Effector CD4-positive, alpha-beta T cell (primary cell): ENCODE measurements at places on chromosomes 11 and 22.

GRCh38 chr22:43411869-43412807 is at the start of gene MPPED1:
TSS of gene MPPED1 (plus strand) at chr22:43412014. CDS start at chr22:43424986, 12,972 bp downstream.
- DNase-seq = no peak

DNA sequence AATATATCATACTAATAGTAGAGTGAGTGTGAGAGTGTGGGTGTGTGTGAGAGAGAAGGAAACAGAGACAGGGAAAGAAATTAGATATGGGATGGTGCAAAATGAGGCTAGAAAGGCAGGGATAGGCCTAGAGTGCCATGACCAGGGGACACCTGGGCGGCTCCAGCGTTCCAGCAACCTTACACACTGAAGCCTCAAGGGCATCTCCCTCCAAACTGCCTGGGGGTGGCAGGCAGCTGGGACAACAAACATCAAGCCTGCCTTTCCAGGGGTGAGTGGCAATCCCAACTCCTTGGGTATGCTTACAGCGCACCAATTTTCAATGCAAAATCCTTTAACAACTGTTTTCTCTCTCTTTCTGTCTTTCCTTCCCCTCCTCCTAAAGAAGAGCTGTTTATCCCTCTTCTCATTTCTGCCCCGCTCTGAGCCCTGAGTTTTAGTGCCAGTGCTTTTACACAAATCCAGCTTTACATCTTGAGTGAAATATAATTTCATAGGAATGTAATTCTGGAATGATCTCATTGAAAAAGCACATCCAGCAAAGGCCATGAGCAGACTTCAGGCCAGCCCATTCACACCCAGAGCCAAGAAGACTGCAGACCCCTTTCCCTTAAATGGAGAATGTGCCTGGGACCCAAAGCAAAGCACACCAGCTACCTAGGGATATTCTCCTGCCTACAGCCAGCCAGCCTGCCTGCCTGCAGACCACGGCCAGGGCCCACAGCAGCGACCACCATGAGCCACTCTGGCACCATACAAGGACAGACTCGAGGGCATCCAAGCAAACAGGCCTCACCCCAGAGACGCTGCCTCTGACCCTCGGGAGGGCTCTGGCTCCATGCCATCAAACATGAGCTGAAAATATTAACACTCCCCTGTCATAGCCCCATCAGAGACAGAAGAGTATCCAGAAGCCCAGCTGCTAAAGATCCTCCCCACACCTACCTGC is 90.3 kb downstream of the RPL27A start:
- no peak for DNase-seq

DNA sequence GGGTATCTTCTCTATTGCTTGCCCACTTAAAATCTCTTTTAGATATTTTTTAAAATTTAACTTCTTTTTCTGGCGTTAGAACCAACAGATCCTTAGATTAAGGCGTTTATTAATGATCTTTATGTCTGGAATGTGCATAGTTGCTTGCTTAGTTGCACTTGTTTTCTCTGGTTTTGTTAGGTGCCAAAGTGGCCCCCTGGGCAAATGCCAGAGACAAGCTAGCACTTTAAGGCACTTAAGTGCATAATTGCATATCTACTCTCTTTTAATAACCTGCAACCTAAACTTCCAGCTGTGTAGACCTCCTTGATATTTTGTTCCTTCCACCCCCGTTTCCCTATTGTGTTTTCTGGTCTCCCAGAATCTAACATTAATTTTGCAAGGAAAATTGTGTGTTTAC is 3.3 kb downstream of the RBM4 start:
- no peak for DNase-seq

- DNase-seq = no peak
These were observed 27.3 kb downstream of the CTR9 start for GRCh38 chr11:10778217-10778970.

- DNase-seq = peak; percentile 71
These were observed 2.2 kb downstream of the SLC25A22 start for GRCh38 chr11:795634-796564.

DNA sequence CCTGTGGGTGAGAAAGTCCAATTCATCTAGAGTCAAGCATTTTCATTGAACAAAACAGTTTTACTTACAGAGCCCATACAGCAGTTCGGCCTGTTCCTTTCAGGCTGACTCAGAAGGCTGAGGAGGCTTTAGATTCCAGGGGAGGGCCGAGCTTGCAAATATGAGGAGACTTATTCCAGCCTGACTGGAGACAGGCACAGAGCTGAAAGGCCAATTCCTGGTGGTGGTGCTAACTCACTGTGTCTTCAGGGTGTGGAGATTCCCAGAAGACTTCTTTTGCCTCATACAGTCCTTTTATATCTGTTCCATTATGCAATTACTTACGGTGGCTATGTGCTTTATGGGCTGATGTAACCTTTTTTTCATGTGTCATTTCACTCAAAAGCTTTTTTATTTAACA is at the start of gene OR51E2:
Gene OR51E2 (minus strand): TSS at position 269 of the 400 bp plus-strand sequence. CDS start 15,142 bp downstream, outside the sequence.
- DNase-seq = no peak

GRCh38 chr11:6238902-6239301 is at the start of gene CNGA4:
TSS of gene CNGA4 (plus strand) at chr11:6239089. CDS start at chr11:6239207, 118 bp downstream.
- no peak for DNase-seq

DNA sequence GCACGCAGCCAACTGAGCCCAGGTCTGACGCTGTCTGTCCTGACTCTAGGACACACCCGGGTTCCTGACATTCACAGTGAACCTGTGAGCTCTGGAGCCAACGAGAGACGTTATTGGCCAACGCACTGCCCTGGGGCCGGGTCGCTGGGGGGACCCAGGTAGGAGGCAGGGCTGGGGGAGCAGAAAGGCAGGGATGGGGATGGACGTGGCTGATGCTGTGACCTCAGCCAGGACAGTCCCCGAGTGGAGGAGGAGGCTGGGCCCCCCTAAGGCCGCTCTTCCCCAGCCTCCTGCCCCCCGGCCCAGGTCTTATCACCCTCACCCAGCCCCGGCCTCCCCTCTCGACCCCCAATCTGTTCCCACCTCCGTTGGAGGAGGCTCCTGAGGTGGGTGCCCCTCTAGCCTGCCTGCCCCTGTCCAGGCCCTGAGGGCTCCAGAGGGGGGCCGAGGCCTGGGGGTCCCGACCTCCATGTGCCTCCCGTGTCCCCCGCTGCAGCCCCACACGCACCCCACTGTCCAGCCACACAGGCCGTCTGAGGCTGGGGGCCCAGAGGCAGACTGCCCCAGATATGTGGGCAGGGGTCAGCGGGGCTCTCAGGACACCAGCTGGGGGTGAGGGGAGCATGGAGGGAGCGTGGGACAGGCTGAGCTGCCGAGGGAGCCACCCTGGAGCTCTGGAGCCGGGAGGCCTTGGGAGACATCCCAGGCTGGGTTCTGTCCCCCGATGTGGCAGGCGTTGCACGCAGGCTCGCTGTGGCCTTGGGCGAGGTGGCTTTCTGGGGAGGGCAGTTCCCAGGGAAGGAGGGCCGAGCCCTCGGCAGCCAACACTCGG is 29.2 kb upstream of the MUC5AC start:
- DNase-seq = no peak

- DNase-seq = peak; percentile 51
These were observed at the start of gene TRIM34 for GRCh38 chr11:5624489-5625279. TSS of gene TRIM34 (plus strand) at chr11:5625001. CDS start at chr11:5632332, 7,331 bp downstream.

GRCh38 chr22:43039800-43040199 is 24.9 kb upstream of the PACSIN2 start:
- no peak for DNase-seq

- peak; percentile 36 for DNase-seq
These were observed 99.1 kb downstream of the CD44 start for GRCh38 chr11:35237860-35238715.

- DNase-seq = no peak
These were observed 72.1 kb downstream of the BUD13 start for GRCh38 chr11:116700586-116701220.

GRCh38 chr22:26416670-26417276 is 12.3 kb upstream of the ASPHD2 start:
- no peak for DNase-seq

- DNase-seq = no peak
These were observed 32.3 kb downstream of the MIAT start for GRCh38 chr22:26689513-26690301.

DNA sequence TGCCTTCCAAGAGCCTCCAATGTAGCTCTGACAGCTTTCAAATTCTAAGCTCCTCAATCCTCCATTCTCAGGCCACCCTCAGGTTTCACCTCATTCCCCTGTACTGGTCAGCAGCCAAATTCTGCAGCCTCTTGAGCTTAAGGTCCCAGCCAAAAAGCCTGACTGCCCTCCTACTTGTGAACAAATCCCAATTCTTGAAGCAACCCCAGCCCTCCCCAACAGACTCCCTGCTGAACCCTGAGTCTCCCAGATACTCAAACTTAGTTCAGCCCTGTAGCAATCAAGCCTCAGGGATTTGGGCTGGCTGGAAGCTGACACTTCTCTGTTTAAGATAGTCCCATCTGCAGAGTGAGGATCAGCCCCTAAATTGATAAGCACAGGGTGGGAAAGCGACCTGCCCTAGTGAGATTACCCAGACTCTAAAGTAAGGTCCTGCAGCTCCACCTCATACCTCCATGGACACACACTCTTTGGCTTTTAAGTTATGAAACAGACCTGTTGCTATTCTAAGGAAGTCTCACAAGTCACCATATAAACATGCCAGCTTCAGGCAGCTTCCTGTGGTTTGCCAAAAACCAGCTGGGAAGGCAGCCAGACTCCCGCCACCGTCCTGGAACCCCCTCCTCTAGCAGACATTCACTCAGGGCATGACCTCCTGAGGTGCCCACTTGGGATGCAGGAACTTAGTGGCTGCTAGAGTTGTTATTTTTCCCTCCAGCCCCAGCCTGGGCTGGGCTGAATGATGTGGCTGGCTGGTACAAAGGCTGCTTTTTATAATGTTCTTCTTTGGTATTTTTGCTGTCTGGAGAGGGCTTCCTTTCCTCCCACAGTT is 82.5 kb upstream of the PICALM start:
- no peak for DNase-seq

DNA sequence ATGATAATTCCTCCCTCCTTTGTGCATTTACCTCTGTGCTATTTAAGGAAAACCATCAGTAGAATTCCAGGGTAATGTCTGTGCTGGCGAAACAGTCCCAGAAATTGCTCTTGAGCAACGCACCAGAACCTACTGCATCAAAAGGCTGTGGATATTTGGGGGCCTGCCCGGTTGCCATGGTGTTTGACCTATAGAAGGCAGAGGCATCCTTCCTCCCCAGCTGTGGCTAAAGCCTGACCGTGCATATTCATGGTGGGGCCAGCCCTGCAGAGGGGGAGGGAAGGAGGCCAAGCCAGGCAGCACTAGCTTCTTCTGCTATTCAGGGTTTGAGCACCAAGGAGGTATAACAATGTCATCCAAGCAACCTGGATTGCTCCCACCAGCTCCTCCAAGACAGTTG is 215.0 kb upstream of the E2F8 start:
- no peak for DNase-seq

DNA sequence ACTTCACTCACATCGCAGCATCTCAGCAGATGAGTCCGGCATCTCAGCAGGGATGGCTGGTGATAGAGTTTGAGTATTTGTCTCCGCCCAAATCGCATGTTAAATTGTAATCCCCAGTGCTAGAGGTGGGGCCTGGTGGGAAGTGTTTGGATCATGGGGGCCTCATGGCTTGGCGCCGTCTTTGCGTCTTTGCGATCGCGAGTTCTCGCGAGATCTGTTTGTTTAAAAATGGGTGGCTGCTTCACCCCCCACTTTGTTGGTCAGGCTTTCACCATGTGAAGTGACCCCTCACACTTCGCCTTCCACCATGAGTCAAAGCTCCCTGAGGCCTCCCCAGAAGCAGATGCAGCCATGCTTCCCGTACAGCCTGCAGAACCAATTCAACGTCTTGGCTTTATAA is 3.0 kb upstream of the RRP7A start:
- DNase-seq = no peak
